Lung (tissue), 17 donors: ENCODE measurements at places on chromosomes 6 and 20. TPM values are rescaled to one million over a fixed set of nuclear protein-coding genes. Genes with fewer than 3 reads are reported as not detected.

Gene KIAA1755
- polyA plus RNA-seq = 0.33 TPM

Gene ANKRD6
- 4.4 TPM for polyA plus RNA-seq

Gene RIPPLY2
- 0.05 TPM for polyA plus RNA-seq

Gene ZNF292
- 4.6 TPM for polyA plus RNA-seq

Gene LSM14B
- 24.0 TPM for polyA plus RNA-seq

Gene RBM24
- 1.1 TPM for polyA plus RNA-seq

Gene CAPN11
- 0.30 TPM for polyA plus RNA-seq

Gene TNF
- 1.6 TPM for polyA plus RNA-seq

Gene GNAS-AS1
- 0.07 TPM for polyA plus RNA-seq

Gene SH3BGRL2
- polyA plus RNA-seq = 7.4 TPM

Gene CHMP4B
- polyA plus RNA-seq = 147 TPM

Gene SUMO4
- 0.11 TPM for polyA plus RNA-seq

Gene ARHGAP40
- polyA plus RNA-seq = 1.4 TPM

Gene ZNF334
- 3.7 TPM for polyA plus RNA-seq

Gene STX11
- polyA plus RNA-seq = 26.0 TPM

GRCh38 chr6:13573669-13574110, 711 bp upstream of the SIRT5 start:
- DNase-seq = peak; percentile 54

DNA sequence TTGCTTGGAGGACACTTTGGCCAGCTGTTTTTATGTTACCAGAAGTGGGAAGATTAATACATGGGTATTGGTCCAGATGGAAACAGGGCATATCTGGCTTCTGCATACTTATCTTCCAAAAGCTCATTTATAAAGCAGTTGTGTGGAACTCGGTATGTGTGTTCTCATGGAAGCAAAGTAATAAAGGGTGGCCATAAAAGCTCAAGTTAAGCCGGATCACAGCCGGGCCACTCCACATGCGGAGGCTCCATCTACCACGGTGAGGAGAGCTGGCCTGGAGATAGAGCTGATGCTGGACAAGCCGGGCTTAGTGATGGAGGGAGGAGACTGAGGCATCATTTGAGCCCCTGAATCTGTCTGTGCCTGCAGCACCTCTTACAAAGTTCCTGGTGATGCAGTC, 38.6 kb upstream of the KIF16B start:
- no peak for DNase-seq

GRCh38 chr6:83430611-83431544, at the start of gene ME1:
ME1 (minus strand) TSS chr6:83431051; CDS start chr6:83430954, 97 bp downstream.
- DNase-seq = peak; percentile 75

GRCh38 chr20:62487561-62488354, 12.0 kb upstream of the GATA5 start:
- DNase-seq = peak; percentile 49

DNA sequence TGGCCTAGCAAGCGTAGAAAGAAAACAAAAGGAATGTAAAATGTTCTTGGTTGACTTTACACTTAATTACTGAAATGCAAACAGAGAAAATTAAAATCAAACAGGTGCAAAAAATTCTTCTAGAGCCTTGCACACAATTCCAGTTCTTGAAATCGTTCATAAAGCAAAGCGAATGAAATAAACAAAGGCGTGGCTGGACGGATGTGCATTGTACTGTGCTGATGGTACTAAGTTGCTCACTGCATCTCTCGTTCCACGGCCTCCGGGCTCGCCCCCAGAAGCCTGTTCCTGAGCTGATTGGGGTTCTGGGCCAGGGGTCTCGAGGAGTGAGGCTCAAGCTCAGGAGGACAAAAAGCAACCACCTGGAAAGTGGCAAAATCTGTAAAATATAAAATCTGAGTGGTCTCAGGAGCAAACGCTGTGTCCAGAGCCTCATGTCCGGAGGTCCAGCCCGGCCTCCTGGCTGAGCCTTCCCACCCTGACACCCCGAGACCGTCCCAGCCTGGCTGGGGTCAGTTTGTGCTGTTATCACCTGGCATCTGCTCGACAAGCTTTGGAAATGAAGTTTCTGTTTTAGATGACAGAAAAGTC, 71.3 kb downstream of the TTLL2 start:
- DNase-seq = no peak

DNA sequence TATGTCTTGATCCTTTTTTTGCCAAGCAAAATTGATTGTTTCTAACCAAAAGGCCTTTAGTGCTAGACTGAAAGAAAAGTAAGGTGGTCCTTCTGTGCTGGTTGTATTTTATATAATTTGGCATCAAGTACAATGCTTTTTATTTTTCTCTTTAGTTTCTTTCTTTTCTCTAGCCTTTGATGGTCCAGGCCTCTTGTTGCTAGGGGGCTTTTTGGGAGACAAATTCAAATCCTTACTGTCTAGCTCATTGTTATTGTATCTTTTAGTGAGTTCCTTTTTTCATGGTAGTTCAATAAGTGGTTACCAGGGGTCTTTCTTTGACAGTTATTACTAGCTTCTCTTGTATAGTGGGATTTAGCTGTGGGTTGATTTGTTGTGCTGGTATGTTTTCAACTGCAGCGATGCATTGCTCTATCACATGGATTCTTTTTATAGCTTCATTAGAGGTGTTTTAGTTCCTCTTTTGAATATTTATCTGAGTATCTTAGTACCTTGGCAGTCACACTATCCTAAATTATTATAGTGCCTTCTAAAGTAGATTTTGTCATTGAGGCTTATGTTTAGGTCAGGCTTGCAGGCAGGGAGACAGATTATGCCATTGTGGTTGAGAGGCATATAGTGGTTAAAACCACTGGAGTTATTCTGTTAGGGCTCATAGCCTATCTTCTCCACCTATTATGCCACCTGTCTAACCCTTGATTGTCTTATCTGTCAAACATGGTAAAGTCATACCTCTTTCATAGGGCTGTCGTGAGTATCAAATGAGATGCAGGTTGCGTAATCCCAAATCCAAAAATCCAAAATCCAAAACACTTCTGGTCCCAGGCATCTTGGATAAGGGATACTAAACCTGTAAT, 49.5 kb downstream of the KCNS1 start:
- no peak for DNase-seq

DNA sequence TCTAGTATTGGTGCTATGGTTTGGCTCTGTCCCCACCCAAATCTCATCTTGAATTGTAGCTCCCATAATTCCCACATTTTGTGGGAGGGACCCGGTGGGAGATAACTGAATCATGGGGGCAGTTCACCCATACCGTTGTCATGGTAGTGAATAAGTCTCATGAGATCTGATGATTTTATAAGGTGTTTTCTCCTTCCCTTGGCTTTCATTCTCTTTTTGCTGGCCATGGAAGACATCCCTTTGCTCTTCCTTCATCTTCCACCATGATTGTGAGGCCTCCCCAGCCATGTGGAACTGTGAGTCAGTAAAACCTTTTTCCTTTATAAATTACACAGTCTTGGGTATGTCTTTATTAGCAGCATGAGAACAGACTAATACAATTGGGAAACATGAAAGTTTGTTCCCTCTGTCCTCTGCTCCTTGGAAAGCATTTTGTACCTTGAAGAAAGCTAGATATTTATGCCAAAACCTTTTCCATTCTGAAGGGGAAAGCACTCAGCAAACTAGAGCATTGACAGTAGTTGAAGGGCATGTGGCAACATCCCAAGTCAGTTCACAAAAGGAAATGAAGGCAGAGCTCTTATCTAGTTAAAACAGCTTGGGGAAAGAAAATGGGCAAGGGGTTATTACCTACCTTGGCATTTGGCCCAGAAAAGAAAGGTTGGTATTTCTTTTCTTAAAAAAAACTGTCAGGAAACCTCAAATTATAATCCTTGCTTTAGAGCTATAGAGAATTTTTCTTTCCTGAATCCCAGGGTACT, 10.7 kb upstream of the TNFAIP3 start:
- no peak for DNase-seq

GRCh38 chr6:15036690-15037245, 209.1 kb upstream of the JARID2 start:
- peak; percentile 34 for DNase-seq

GRCh38 chr20:54276577-54277169, 68.8 kb downstream of the PFDN4 start:
- no peak for DNase-seq

DNA sequence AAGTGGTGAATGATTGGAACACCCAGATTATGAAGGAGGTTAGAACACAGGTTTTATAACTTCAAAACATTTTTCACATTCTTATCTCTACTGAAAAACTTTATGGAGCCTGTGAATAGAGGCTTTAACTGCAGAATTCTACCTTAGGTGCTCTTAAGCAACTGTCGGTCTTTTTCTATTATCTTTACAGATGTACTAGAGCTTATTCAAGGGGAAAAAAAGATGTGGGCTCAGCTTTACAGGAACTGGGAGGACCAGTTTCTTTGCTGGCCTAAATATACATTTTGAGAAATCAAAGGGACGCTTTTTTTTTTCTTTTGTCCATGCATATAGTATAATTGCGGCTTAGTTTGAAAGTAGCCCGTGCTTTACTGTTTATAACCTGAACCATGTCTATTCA, 58.9 kb downstream of the UST start:
- DNase-seq = peak; percentile 46

- no peak for DNase-seq
Measured at GRCh38 chr6:28632326-28632851, 106.7 kb downstream of the GPX5 start.

GRCh38 chr20:63295846-63296245, 2.9 kb downstream of the COL20A1 start:
- no peak for DNase-seq

GRCh38 chr6:85000001-85000400, 235.6 kb upstream of the TBX18 start:
- DNase-seq = no peak

- no peak for DNase-seq
Measured at GRCh38 chr6:18328540-18328939, 58.6 kb upstream of the RNF144B start.

- peak; percentile 86 for DNase-seq
Measured at GRCh38 chr6:27772261-27773001, 139.8 kb downstream of the OR2B2 start.

GRCh38 chr6:117167520-117168271, 97.7 kb upstream of the VGLL2 start:
- DNase-seq = no peak

GRCh38 chr20:8589956-8590355, 457.9 kb downstream of the PLCB1 start:
- DNase-seq = no peak

DNA sequence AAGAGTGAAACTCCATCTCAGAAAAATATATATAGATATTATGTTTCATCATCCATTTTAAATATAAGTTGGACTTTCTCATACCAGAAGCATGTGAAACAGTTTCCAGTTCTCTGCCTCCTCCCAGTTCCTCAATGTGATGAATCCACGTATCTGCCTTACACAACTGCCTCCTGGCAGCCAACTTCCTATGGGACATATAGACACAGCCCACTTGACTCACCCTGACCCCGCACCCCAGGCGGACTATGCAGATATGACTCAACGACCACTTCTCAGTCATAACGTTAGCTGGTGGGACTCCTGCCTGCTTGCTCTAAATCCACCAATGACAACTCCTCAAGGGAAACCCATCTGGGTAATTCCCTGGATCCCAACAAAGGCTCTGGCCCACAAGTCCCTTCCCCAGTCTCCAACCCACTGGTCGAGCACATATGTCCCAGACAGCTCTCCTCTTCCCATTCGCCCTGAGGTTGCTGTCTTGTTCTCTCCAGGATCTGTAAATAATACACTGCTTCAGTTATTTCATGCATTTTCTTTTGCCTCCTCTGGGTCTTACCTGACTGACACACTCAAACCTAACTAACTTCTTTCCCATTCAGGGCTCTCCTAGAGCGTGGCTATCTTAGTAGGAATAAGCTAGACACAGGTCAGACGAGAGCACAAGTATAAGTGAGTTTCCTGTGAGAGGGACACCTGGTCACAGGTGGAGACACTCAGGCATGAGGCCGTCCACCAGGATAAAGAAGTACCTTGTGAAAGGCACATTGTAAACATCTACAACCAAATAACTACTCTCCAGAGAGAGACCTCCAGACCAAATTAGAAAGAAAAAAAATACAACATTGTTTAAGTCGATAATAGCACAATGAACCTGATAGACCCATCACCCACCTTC, 548.5 kb downstream of the CD83 start:
- no peak for DNase-seq

- DNase-seq = no peak
Measured at GRCh38 chr6:43763812-43764522, 6.0 kb upstream of the VEGFA start.

- no peak for DNase-seq
Measured at GRCh38 chr20:61497029-61497627, 245.1 kb downstream of the CDH4 start.

DNA sequence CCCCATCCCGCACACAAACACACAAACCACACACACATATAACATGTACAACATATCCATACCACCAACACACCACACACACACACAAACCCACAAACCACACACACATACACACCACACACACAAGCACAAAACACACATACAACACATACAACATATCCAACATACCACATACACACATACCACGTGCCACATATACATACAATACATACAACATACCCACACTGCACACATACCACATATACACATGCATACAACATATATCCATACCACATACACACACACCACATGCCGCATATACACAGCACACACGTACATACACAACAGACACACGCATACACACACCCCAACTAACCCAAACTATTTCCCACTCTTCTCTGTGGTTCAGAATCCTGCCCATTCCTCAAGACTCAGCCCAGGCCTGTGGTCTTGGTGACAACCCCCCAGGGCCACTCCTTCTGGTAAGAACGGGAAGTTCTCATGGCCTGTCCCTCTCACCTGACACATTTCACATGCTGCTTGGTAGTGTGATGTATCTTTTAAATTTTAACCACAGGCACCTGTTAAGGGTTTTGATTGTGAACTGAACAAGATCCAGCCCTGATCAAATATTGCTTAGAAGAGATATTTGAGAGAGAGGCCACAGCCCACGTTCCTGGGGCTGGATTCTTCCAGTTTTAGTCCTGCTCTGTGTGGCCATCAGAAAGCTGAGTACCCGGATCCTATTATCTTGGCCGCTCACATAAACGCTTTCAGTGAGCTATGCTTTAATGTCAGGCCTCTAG, 55.9 kb upstream of the KCNK16 start:
- DNase-seq = no peak

- DNase-seq = no peak
Measured at GRCh38 chr6:68427630-68428029, 207.5 kb upstream of the ADGRB3 start.

GRCh38 chr6:15615802-15616201, 47.0 kb downstream of the DTNBP1 start:
- DNase-seq = no peak

GRCh38 chr20:20527661-20528060, 159.8 kb downstream of the INSM1 start:
- no peak for DNase-seq

GRCh38 chr20:55569084-55569483, 436.2 kb downstream of the CBLN4 start:
- DNase-seq = no peak

DNA sequence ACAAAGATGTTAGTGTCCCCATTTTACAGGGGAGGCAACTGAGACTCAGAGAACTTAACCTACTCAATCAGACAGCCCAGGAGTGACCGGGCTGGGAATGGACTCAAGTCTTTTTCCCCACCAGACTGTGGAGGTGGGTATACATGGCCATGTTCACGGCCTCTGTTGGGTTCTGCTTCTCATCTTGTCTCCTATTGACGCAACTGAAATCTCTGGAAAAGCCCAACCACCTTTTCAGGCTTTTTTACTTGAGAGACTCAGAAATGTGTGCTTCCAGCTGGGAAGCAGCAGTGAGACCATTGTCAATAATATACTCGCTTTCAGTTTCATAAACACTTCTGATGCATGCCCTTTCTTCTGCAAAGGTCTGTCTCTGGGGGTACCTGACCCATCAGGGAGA, 70.7 kb downstream of the SOBP start:
- DNase-seq = peak; percentile 41
